ENCODE measurements at places on chromosomes 7 and 10.

- no peak for DNase-seq
Observed at GRCh38 chr7:114588506-114588905, 173.9 kb downstream of the FOXP2 start.

DNA sequence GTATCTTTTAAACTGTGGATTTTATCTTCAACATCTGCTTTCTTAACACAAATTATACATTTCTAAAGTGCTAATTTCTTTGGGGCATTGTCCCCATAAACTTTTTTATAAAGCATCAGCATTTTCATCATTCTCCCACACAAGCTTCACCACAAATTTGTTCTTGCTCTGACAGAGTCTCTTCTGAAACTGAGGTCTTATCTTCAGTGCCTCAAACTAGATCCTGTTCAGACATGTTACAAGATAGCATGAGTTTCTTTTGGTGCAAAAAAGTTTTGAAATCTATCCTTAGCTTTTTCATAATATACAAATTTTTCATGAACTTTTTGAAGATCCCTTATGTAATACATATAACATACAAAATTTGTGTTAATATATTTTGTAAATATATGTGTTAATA is 346.6 kb downstream of the IPMK start:
- no peak for DNase-seq

- no peak for DNase-seq
Observed at GRCh38 chr7:46752881-46753366, 829.0 kb downstream of the TNS3 start.

DNA sequence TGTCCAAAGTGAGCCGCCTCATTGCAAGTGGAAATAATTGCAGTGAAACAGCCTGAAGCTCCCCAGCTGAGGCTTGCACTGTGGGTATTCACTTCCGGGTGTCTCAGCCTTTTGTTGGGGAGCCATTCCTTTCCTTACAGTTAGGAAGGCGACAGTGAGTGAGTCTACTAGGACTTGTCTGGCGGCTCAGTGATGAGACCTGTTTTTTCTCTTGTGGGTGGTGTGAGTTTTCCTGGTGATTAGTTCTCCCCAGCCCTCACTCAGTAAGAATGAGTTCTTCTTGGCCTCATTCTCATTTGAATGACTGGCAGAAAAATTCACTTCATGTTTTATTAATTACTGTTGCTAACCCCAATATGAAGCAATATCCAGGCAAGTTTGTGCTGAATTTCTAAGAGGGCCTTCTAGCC is 2.6 kb downstream of the PGAM1 start:
- DNase-seq: no peak

- no peak for DNase-seq
Observed at GRCh38 chr7:135742371-135742770, 6.2 kb downstream of the FAM180A start.

- peak; percentile 86 for DNase-seq
Observed at GRCh38 chr7:805261-805660, 27.0 kb upstream of the SUN1 start.

DNA sequence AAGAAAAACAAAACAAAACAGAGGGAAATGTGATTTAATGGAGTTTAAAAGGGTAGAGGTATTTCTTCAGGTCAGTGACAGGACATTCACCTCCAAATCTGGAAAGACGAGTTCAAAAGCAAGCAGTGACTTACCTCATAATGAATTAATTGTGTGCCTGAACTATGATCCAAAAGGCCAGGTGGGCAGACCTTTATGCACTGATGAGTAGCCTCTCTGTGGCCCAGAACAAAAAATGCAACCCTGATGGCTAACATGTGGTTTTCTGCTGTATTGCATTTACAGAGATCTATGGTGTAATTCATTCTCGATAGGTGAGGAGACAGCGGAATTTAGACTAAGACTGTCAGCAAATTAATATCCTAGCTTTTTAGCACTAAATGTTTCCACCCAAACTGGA is 142.0 kb downstream of the HDAC9 start:
- no peak for DNase-seq

DNA sequence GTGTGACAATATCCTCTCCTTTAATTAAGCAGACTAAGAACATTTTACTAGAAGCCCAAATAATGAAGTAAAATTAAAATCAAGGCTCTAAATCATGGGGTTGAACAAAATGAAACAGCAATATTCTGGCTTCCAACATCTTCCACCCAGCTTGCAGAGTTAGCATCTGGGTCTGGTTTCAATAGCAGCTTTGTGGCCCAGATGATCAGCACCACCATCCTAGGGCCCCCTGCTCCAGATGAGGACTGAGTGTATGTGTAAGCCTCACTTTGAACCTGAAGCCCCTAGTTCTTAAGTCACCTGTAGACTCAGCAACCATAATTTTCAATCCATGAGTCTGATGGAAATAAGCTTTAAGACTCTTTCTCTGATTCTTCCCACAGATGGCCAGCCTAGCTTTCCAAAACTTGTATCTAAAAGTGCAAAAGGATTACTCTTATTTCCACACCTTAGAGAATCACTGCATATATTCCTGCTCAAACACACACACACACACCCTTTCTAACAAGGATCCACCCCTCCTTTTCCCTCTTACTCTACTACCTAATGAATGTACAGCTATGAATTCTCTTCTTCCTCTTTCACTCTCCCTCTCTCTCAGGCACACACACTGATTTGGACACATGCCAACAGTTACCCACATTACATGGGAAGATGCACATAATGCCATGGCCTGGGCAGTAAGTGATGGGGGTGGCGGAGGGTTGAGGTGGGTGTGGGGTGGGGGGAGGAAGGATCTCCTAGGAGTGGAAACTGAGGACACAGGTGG is 3.5 kb downstream of the DENND11 start:
- no peak for DNase-seq

DNA sequence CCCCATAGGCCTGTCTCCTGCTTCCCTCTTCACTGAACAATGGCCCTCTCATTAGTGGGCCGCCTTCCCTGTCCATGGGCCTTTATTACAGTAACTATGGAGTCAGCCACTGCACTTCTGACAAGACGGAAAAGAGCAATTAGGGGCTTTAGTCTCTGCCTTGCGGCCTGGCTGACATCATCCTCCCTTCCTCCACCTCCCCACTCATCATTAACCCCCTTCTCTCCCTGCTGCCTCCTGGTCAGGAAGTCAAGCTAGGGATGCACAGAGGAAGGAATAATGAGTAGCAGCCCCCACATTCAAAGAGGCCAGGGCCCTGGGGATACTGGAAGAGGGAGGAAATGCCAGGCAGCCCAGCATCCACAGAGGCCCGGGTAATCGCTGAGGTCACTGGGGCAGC is 101.6 kb upstream of the PLXNA4 start:
- DNase-seq: no peak

DNA sequence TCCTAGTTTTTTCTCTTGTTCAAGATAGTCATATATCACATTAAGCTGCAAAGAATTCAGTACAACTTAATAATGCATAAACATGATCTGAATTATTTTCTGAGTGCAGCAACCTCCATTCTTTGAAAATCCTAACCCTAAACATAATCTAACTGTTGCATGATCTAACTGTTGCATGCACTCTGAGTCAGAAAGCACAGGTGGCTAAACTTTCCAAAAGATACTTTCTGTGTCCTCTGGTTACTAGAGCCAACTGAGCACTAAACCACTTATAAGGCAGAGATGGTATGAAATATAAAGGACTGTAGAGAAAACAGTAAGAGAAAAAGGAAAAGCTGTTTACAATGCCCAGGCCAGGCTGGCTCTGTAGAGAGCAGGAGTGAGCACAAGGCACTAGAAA is 23.0 kb upstream of the FAM133B start:
- DNase-seq: no peak

DNA sequence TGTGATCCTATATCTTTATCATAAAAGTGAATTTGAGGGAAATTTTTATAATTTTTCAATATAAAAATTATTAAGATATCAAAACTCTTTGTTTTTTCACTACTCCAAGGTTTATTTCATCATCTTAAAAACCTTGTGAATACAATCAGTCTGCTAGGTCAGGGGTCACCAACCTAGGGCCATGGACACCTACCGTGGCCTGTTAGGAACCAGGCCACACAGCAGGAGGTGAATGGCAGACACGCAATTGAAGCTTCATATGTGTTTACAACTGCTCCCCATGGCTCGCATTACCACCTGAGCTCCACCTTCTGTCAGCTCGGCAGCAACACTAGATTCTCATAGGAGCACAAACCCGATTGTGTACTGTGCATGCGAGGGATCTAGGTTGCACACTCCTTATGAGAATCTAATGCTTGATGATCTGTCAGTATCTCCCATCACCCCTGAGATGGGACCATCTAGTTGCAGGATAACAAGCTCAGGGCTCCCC is 271.2 kb upstream of the C7orf33 start:
- DNase-seq: no peak

DNA sequence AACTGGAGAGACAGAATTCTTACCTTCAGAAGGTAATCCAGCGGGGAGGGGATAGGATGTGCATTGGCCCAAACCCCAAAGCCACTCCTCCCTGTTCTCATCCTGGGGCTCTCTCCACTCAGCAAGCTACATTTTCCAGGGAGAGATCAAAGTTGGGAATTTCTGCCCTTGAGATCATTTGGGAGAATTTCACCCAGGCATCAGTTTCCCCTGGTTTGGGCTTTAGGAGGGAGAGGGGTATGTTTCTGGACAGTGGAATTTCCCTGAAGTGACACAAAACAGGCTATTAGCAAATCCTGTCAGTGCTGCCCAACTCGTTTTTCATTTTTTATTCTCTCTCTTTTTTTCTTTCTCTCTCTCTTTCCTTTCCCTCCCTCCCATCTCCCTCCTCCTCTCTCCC is 35.7 kb downstream of the CYP17A1 start:
- DNase-seq: no peak

- DNase-seq: no peak
Observed at GRCh38 chr7:30260246-30260768, 24.1 kb upstream of the ZNRF2 start.

DNA sequence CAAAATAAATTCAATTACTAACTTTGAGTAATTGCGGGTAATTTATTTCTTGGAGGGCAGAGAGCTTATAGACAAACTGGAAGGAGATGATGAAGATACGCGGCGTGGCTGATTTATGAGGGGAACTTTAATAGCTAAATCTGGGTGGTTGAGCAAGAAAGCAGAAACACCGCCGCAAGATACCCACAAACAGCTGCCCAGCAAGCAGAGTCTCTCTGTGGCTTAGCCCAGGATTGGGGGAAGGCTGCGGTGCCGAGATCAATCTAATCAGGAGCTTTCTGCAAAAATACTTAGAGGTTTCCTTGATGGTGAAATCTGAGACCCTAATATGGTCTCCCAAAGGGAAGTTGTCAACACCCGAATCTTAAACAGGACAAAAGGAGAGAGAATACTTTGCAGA is 94.9 kb upstream of the MGMT start:
- no peak for DNase-seq

- DNase-seq: no peak
Observed at GRCh38 chr7:101124376-101125056, 2.4 kb upstream of the SERPINE1 start.

GRCh38 chr7:54888734-54889082 is 129.7 kb upstream of the SEC61G start:
- DNase-seq: no peak

- no peak for DNase-seq
Observed at GRCh38 chr10:34959321-34959720, 130.8 kb downstream of the CUL2 start.

DNA sequence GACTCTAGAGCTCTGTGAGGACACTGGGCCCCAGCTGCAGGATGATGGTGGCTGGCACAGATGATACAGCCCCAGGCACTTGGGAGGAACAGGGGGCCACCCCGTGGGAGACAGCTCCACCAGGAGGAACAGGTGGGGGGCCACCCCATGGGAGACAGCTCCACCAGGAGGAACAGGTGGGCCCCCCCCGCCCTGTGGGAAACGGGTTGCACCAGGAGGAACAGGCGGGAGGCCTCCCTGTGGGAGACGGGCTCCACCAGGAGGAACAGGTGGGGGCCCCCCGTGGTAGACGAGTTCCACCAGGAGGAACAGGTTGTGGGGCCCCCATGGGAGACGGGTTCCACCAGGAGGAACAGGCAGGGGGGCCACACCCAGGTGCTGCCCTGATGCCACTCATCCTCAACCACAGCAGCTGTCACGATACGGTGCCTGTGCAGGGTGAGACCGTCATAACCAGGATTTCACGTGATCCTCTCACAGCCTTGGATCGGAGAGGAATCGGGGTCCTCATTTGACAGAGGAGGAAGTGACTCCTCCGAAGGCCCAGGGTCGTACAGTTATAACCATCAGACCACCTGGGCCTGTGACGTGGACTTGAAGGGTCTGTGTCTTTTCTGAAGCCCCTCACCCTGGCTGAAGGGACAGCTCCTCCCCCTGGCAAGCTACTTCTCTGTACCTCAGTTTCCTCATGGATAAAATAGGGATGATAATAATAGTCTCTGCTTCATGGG is 49.2 kb upstream of the NANOS1 start:
- DNase-seq: no peak

- no peak for DNase-seq
Observed at GRCh38 chr10:29861811-29862505, 197.4 kb downstream of the JCAD start.

DNA sequence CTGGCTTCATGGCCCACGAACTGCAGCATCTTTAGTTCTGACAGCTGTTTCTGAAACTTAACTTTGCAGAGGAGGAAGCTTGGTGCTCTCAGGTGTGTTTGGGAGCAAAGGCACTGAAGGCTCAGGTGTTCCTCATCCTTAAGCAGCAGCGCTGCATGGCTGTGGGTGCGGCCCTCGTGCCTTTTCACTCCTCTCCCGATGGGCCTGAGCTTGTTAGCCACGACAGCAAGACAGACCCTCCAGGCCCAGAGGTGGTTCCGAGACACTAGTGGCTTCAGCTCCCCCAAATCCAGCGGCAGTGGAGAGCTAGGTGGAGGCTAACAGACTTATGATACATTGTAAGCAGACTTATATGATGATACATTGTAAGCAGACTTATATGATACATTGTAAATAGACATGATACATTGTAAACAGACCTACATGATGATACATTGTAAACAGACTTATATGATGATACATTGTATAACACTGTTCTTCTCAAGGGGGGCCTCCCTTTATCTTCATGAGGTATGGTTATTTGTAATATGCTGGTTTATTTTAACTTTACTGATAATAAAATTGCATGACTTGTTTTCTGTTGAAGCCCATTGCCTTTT is 14.1 kb downstream of the PFKP start:
- no peak for DNase-seq

GRCh38 chr7:88279323-88279722 is 27.4 kb downstream of the STEAP4 start:
- DNase-seq: no peak

DNA sequence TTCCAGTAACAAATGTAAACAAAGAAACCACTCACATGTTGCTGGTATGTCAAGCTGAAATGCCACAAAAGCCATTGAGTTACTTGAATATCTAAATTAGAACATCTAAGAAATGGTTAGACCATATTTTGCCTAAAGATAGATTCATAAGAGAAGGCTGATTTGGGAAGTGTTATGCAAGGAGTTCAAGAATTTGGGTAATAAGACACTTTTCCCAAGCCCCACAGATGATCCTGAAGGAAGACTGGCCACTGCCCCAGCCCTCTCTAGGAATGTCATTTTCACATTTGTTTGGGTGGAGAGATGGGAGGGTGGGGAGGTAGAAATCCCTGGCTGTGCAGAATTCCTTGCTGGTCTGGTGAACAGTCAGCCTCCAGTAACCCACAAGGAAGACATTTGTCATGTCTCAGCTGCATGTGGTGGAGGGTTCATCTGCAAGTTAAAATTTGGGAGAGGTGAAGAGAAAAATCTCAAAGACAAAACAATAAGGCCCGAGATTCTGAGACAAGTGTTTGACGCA is 427.2 kb upstream of the KLF6 start:
- no peak for DNase-seq

- no peak for DNase-seq
Observed at GRCh38 chr10:11180228-11180627, 162.6 kb downstream of the CELF2 start.
